ENCODE measurements at places on chromosomes 12 and 14.

- DNase-seq = no peak
Observed at GRCh38 chr12:56165369-56165768, 7.2 kb downstream of the MYL6 start.

- DNase-seq = no peak
Observed at GRCh38 chr12:124564232-124564958, 3.0 kb downstream of the NCOR2 start.

- DNase-seq = no peak
Observed at GRCh38 chr12:110600254-110600653, 13.7 kb upstream of the TCTN1 start.

GRCh38 chr12:6703631-6704030 is 3.0 kb upstream of the PIANP start:
- DNase-seq = no peak

GRCh38 chr12:32159925-32160324 is 53.3 kb downstream of the BICD1 start:
- no peak for DNase-seq

GRCh38 chr12:118347916-118348315 is 24.8 kb downstream of the TAOK3 start:
- no peak for DNase-seq
